Cortex of kidney (tissue), 1 donor: ENCODE measurements at places on chromosomes 1 and 21.

GRCh38 chr1:153550827-153551500, 1.9 kb upstream of the S100A3 start:
- no peak for DNase-seq

DNA sequence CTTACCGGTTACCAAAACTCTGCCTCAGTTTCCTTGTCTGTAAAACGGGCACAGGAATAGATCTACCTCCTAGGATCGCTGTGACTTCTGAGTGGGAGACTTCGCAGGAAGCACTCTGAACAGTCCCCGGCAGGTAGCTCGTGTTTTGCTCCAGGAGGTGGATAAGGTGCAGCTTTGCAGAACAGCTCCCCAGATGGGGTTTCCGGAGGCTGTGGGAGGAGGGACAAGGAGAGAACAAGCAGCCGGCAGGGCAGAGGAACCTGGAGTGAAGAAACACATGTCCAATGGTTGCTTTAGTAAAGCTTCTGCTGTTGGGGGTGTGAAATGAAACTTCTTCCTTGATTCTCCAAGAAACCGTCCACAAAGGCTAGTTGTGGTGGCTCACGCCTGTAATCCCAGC, 95.5 kb upstream of the TARDBP start:
- no peak for DNase-seq

DNA sequence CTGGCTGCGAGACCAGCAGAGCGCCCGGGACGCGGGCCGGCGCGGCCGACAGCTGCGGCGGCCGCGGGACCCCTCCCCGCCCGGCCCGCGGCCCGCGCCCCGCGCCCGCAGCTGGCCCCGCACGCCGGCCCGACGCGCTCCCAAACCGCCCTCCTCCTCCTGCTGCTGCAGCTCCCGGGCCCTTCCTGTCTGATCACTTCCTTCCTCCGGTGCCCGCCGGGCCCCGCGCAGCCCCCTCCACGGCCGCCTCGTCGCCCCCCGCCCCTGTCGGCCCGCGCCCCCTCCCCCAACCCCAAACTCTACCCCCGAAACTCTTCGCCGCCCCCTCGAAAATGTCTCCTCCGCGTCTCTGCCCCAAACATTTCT, 594 bp downstream of the LUZP1 start:
- no peak for DNase-seq

DNA sequence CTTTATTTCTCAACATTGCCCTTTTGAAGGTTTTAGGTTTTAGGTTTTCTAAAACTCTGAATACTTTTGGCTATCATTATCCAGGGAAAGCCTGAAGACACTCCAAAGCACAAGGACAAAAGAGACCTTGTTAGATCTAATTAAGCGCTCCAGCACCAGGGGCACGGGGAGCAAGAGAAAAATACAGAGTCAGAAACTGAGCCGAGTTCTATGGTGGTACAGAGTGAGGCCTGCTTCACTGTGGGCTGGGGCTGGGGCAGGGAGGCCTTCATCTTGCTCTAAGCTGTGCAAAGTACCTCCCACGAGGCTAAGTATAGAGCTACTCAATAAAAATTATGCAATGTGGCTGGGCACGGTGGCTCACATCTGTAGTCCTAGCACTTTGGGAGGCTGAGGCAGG, 19.7 kb upstream of the RAB4A start:
- no peak for DNase-seq

- DNase-seq: no peak
Observed at GRCh38 chr1:201447903-201448871, 20.8 kb downstream of the PHLDA3 start.

- no peak for DNase-seq
Observed at GRCh38 chr1:115090956-115091355, 1.7 kb upstream of the TSPAN2 start.

DNA sequence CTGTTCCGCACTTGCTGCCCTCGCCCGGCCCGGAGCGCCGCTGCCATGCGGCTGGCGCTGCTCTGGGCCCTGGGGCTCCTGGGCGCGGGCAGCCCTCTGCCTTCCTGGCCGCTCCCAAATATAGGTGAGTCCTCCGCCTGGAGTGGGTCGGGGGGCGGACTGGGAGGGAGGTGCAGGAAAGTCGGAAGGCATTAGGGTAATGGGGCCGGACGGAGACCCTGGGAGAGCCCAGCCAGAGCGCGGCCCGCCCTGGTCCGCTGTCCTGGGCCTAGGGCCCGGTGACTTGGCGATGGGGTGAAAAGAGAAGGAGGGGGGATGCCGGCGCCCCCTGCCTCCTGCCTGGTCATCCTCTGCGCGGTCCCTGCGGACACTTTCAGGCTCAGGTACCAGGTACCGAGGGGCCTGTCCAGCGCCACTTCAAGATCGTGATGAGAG, 243 bp downstream of the ADAM15 start:
- no peak for DNase-seq

DNA sequence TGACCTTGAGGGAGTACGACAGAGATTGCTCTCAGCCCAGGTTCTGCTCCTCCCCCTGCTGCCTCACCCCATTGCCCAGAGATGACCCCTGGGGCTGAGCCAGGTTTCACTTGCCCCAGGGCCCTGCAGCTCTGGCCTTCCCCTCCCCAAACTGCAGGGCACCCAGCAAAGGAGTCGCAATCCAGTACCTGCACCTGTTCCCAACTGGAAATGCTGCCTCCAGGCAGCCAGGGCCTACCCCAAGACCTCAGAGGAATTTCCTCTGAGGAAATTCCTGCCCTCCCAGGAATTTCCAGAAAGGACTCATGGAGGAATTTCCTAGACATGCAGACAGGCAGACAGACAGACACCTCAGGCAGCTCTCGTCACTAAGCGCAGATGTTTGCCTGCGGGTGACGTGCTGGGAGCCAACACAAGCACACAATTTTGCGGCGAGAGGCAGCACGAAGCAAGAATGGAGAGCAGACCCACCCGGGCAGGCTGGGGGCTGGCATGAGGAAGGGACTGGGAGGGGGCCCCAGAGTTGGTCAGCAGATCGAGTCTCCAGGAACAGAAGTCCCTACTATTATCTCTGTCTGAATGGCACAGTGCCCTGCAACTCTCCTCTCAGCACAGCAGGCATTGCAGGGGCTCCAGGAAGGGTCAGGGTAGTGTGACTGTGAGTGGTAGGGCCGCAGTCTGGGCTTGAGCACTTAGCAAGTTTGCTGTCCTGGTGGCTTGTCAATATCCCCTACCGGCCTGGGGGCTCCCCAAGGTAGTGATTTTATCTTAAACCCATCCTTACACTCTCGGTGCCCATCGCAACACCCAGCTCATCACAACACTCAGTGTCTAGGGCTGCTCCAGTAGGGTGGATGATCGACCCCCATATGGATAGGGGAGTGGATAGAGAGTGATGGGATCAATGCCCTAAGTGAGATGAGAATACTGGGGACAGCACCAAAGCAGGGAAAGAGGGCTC, 2.9 kb upstream of the EFNA1 start:
- no peak for DNase-seq

GRCh38 chr1:246791303-246791918, 67.2 kb downstream of the SCCPDH start:
- DNase-seq: no peak

DNA sequence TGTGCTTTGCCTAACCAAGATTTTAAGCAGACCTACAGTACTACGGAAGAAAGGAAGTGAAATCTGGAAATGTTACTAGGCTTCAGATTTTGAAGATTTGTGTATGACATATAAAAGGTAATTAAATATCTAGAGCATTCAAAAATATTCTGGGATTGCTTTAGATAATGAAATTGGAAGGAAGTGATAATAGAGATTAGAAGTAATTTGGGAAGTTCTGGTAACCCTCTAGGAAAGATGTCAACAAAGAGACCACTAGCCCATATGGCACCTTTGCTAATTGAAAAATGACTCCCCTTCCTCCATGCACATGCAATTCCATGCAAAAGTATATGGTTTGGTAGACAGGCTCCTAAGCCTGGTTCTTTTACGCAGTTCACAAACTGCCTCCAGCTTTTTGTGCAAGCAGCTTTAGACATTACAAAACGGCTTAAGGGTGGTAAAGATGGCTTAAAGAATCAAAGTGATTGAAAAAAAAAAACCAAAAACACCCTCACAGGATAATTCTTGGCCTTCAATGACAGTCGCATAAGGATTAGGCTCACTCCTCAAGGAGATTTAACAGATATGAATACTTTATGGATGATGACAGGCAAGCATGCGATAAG, 81.8 kb downstream of the LRRC7 start:
- DNase-seq: no peak

- DNase-seq: no peak
Observed at GRCh38 chr1:177944016-177944949, 25.6 kb downstream of the SEC16B start.

DNA sequence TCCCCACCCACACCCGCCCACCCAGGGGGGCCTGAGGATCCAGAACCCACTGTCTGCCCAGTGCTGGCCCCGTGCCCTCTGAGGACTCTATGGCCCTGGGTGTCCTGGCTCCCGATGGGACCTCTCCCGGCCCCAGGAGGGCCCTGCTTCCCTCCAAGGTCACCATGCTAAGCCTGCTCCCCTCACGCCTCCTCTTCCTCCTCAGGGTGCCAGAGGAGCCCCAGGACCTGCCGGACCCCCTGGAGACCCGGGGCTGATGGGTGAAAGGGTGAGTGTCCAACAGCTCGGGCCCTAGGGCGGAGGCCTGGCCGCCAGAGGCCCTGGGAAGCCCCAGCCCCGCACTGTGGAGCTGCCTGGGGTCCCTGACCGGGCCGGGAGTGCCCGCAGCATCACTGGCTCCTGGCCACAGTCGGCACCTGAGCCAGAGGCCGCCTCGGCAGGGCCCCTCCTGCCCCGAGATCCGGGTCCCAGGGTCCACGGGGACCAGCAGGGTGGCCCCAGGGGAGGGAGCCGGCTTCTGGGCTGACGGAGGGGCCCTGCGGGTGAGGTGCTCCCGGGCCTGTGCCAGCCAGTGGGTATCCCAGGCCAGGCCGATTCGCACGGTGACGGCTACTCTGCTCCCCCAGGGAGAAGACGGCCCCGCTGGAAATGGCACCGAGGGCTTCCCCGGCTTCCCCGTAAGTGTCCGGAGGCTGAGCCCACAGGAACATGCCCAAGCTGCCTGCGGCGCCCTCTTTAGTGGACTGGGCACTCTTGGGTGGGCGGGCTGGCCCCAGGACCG, 16.1 kb downstream of the COL6A1 start:
- no peak for DNase-seq

DNA sequence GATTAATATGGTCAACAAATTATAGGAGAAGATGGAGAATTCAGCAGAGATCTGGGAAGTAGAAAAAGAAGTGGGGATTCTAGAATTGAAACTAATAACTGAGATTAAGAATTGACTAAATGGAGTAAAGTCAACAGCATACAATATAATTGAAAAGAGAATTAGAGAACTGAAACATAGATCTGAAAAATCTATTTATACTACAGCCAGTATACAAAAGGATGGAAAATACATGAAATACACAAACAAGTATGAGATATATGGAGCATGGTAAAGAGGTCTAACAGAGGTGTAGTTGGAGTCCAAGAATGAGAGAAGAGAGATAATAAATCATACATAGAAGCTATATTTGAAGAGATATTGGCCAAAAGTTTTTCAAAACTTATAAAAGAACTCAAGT, 235.2 kb downstream of the FGGY start:
- DNase-seq: no peak

GRCh38 chr1:24294228-24294672, 24.9 kb upstream of the GRHL3 start:
- no peak for DNase-seq

- no peak for DNase-seq
Observed at GRCh38 chr21:23977971-23978370, 1629.3 kb downstream of the MRPL39 start.

- no peak for DNase-seq
Observed at GRCh38 chr1:223233410-223234169, 90.5 kb upstream of the TLR5 start.

DNA sequence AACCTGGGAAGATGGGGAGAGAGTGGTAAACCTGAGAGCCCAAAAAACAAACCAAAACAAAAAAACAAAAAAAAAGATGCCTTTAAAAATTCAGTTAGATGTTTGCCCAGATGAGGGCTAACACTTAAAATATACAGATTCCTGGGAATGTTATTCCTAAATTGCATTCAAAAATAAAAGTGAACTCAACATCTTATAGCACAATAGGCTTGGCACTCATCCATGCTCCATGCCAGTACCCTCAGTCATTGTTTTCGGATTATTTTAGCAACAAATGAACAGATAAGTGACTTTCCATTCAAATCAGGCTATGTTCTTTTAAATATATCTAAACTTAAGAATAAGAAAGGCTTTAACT, 3.7 kb downstream of the ATP1A1 start:
- no peak for DNase-seq

DNA sequence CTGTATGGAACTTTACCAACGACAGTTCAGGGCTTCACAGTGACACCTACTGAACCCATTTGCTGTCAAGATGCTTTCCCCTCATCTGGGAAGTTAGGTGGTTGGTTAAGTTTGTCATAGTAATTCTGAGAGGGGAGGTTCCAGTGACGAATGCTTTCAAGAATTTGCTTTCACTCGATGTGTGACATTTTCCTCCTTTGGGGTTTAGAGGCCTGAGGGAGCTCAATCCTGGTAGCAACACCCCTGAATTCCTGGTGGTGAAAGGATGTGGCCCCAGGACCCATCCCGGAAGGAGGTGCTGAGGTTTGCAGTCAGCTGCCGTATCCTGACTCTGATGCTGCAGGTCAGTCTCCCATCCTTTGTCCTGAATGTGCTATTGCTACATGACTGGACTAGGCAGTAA, 2.8 kb downstream of the PIGV start:
- no peak for DNase-seq

GRCh38 chr1:231000639-231001038, 21.7 kb downstream of the ARV1 start:
- DNase-seq: no peak

DNA sequence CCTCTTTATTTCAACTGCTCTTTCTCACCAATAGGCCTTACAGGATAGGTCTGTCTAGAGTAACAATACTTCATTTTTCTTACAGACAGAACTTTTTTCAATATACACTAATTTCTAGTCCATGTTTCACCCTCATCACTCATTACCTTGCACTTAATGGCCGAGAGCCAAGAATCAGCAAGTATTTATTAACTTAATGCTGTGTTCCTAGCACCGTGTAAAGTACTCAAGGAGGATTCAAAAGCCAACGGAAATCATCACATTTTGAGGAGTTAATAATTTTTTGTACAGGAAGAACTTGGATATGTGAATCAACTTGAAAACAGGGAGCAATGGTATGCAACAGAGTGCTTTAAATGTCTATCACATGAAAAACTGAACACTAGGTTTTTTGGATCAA, 102.0 kb downstream of the PTPN14 start:
- DNase-seq: no peak

DNA sequence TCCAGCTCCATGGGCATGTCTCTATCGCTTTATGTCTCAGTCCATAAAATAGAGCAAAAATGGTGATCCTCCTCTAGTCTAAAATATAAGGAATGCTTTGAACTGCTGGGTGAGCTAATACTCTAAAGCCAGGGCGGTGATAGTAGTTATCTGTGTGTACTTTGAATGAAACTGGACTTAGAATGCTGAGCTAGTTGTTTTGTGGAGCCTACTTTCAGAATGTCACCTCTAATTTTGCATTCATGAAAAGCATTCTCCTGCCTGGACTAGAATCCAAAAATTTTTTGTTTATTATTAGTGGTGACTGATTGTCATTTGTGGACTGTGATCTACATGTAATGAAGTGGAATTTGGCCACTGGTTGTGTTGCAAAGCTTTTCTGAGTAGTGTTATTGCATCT, 241.6 kb upstream of the C1orf105 start:
- no peak for DNase-seq
